Fibroblast of upper back skin (primary cell): ENCODE measurements at places on chromosomes 4 and X.

- DNase-seq: no peak
Observed at GRCh38 chr4:185405296-185405999, 8.8 kb downstream of the ANKRD37 start.

- DNase-seq: no peak
Observed at GRCh38 chr4:139660568-139661043, 5.0 kb upstream of the MGST2 start.

- peak; percentile 41 for DNase-seq
Observed at GRCh38 chr4:173436771-173437265, 37.9 kb upstream of the SCRG1 start.

DNA sequence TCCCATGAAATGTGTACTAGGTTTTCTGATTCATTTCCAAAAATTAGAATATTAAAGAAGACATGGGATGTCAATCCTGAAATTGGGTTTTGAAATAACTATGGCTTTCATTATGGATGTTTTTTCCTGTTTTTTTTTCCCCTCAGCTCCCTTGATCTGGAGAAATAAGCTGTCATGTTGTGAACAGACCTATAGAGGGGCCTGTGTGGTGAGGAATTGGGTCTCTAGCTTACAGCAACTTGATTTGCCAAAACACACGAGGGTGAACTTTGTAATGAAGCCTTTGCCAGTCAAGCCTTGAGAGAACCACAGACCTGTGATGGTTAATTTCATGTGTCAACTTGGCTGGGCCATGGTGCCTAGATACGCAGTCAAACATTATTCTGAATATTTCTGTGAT lies 2413.6 kb downstream of the PCDH7 start:
- no peak for DNase-seq

- peak; percentile 1 for DNase-seq
Observed at GRCh38 chr4:59455751-59456150, 1744.4 kb upstream of the ADGRL3 start.

GRCh38 chr4:3686753-3687152 lies 79.4 kb upstream of the ADRA2C start:
- DNase-seq: no peak

DNA sequence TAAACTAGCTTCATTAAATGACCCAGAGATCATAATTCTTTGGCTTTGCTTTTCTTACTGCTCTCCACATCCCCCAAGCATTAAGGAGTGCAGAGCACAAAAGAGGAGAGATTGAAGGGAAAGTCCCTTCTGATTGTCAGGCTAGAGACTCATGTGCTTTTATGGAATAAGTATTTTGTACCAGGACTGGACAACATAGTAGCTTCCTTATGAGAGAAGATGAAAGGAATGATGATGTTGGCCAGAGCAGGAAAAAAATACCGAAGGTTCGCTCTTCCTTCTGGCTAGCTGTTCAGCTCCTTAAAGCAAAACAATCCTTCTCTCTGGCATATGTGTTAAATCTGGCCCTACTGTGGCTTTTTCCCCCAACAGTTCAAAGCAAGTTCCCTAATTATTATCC lies 53.1 kb downstream of the HOPX start:
- peak; percentile 16 for DNase-seq

DNA sequence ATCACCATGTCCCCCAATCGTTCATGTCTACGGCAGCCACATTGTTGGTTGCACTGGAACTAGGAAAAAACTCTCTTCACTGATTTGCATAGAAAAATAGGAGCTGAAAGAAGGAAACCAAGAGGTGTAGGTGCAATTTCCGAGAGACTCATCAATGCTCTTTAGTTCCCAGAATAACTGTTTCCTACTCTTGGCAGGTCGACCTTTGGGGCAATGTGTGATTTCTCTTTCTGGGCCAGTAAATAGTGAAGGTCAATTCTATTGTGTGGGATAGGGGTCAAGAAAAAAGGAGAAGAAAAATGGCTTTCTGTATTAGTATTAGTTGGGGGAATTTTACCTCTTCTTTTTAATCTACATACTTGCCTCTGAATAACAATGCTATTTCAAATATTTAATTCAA lies 55.9 kb upstream of the PDE5A start:
- DNase-seq: no peak

DNA sequence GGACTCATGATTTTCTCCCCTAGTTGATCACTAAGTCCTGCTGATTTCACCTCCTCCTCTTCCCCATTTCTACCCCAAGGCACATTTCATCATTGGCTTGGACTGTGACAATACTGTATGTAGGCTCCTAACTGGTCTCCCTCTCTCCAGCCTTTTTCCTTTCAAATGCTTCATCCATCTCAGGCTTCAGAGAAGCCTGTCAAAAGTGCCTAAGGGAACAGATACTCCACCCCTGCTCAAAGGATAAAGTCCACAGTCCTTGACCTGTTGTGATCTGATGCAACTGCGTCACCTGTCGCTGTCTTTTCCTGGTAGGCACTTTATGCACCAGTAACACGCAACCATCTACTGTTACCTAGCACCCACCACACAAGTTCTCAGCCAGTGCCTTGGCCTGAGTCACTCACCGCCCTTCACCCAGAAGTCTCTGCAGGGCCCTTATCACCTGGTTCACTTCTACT lies 12.8 kb downstream of the SCARB2 start:
- DNase-seq: no peak

DNA sequence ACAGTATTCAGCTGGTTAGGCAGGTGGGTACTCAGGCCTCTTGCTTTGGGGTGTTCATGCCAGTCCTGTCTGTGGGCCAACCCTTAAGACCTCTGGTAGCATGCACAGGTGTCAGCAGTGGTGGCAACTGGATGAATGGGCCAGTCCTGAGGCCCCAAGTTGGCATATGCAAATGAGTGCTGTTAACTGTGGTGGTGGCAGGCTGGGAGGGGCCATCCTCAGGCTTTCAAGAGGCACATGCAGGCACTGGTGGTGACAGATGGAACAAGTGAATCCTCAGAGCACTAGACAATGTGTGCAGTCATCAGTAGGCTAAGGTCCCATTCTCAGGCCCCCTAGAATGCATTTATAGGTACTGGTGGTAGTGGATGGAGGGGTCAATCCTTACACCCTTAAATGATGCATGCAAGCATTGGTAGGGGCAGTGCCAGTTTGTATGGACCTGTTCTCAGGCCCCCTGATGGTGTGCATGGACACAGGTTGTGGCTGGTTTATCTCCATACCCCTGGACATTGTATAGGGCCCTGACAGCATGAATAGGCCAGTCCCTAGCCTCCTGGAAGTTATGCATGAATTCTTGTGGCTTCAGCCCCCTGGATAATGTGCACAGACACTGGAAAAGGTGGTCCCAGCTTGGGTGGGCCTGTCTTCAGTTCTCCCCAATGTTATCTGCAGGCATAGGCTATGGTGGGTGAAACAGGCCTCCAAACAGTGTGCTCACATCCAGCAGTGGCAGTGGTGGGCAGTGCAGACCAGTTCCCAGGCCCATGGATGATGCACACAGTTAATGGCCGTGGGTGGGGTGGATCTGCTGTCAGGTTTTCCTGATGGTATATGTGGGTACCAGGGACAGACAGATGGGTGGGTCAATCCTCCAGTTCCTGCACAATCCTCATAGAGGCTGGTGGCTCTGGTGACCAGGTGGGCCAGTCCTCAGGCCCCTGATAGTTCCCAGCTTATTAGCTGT lies 24.7 kb downstream of the TECRL start:
- DNase-seq: no peak

DNA sequence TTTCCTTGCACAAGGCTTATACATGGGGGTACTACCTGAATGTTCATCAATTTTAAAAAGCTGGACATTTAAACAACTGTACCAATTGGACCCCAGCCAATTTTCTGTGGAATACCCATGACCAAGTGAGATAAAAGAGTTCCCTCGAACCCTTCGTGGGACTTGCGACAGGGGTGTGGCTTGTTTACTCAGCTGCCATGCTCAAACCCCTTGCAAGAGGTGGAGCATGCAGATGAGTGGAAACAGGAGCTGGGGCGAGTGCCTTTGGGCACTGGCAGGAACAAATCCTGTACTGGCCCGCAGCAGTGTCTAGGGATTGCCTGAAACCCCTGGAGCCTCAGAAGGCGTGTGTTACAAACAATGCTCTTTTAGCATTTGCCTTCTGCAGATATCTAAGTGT lies 144.2 kb downstream of the PDHA2 start:
- DNase-seq: no peak

DNA sequence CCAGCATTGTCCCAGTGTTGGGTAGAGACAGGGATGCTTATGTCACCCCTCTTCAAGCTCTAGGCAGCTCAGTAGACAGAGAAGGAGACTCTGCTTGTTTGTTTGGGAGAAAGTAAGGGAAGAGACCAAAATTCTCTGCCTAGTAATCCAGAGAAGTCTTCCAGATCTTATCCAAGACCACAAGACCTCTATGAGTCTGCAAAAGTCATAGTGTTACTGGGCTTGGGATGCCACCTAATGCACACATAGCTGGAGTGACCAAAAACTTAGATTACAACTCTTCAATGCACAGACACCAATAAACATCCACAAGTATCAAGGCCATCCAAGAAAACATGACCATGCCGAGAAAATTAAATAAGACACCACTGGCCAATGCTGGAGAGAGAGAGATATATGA lies 205.5 kb downstream of the UNC5C start:
- no peak for DNase-seq

DNA sequence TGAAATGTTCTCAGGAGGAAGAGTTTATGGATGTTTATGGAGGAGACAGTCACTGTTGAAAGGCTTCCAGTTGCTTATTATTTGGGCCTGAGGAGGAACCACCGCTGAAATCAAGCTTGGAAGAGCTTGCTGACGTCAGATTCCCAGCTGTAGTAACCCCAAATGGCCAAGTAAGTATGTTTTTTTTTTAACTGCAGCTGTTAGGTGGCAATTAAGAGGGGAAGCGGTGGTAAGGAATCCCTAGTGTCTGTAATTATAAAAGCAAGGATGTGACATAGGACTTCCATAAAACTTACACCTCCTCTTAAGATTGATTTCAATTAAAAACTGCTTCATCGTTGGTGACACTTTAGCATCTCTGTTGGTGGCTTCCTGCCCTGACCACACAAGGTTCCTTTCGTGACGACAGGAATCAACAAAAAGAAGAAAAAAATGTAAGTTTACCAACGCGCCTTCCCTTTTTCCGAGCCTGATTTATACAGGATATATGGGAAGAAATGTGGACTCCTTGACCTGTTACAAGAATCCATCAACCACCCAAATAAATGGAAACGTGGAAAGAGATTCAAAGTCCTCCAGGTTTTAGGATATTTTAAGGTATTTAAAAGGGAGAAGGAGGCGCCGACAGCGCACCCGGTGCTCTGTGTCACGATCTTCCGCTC lies 884 bp downstream of the RELL1 start:
- peak; percentile 44 for DNase-seq

DNA sequence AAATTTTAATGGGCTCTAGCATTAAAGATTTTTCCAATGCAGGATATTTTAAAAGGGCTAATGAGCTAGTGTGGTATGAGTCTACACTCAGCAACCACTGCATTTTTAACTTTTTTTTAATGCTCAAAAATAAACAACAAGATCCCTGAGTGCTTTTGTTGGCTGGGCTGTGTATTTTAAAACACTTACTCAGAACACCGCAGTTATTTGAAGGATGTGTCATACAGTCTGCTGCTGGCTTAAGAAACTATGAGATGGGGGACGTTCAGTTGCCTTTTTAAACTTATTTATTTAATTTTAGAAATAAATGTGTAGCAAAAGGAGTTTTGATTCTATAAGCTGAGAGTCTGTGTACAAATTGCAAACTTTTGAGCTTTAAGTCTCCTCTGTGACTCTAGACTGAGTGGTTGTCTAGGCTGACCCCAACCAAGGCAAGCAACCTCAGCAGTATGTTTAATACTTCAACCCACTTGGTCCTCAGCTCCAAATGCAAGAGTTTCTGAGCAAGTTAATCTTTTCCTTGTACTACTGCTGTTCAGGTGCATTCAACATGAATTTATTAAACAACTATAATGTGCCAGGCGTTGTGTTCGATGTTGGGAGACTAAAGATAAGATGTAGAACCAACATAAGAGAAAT lies 278.6 kb upstream of the DIPK2B start:
- DNase-seq: peak; percentile 93

- DNase-seq: peak; percentile 45
Observed at GRCh38 chr4:41887821-41888686, 47.2 kb upstream of the TMEM33 start.

- no peak for DNase-seq
Observed at GRCh38 chr4:6334203-6334887, 64.7 kb downstream of the WFS1 start.

- DNase-seq: no peak
Observed at GRCh38 chrX:20567108-20567507, 300.4 kb upstream of the RPS6KA3 start.

DNA sequence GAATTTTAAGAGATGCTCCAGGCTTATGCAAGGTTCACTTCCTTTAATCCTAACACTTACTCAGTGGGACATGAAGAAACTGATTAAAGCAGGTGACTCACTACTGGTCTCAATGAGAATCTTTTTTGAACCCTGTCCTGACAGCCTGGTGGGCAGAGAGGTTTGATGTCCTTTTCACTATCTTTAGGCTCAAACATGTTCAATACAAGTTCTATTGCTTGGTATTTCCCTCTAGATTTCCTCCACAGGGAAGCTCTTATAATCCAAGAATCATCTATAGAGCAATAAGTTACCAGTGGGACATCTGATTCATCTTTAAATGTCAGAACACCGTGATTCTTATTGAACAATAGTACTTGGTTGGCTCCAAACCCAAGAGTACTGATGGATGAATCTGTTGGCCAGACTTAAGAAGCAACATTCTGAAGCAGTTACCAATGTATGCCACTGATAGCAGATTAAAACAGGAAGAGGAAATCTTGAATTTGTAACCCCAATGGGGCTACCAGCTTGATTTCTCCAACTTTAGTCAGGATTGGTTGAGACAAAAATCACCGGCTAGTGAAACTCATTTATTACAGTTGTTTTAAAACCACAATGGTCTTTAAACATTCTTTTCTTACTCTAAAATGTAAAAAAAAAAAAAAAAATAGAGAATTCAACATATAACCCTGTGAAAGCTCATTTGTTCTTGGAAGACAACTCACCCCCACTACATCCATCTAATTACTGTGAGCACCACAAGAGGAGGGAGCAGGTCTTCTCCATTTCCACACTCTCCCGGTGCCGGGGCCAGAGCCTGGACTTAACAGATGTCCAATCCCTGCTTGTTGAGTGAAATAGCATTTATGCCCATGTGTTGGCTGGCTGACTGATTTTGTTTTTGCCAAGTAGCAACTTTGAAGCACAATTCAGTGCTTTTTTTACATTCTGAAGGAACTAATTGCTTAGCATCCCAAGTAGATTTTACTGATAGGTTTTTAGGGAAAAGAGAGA lies 43.3 kb downstream of the FGFBP1 start:
- peak; percentile 68 for DNase-seq

DNA sequence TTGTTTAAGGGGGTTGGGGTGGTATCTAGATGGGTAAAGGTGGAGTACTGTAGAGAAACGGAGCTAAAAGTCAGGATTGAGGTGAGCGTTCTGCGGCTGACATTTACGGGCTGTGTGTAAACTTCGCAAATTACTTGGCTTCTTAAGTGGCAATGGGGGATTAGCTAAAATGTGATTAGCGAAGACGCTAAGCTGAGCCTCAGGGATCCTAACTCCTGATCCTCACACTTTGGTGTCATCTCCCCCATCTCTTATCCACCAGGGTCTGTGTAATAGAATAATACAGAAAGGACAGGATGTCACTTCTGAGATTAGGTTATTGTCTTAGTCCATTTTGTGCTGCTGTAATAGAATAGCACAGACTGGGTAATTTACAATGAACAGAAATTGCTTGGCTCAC lies 10.6 kb upstream of the FAT1 start:
- DNase-seq: no peak
